Esophagus squamous epithelium (tissue), 5 donors: ENCODE measurements at places on chromosomes 4 and X. TPM values are rescaled to one million over a fixed set of nuclear protein-coding genes. Genes with fewer than 3 reads are reported as not detected.

Gene NALF2
- total RNA-seq = 0.19 TPM

GRCh38 chr4:28488021-28488420, 1627.4 kb downstream of the STIM2 start:
- DNase-seq = no peak

DNA sequence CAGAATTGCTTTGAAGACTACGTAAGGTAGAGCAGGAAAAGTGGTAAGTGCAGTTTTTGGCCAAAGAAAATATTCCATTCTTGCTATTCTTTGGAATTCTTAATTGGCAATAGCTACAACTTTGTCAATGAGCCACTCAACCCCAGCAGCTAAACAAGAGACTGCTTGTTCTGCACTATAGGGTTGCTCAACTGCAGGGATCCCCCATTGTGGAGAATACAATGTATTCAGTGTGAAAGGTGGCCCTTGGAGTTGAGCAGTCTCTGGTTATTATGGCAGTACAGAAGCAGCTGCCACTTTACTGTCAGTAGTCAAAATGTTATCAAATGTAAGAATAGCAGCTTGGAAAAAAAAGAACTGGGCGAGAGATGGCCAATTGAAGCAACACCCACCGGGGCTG, 808.7 kb downstream of the CENPC start:
- DNase-seq = no peak

Gene ADGRG4
- not detected for total RNA-seq

DNA sequence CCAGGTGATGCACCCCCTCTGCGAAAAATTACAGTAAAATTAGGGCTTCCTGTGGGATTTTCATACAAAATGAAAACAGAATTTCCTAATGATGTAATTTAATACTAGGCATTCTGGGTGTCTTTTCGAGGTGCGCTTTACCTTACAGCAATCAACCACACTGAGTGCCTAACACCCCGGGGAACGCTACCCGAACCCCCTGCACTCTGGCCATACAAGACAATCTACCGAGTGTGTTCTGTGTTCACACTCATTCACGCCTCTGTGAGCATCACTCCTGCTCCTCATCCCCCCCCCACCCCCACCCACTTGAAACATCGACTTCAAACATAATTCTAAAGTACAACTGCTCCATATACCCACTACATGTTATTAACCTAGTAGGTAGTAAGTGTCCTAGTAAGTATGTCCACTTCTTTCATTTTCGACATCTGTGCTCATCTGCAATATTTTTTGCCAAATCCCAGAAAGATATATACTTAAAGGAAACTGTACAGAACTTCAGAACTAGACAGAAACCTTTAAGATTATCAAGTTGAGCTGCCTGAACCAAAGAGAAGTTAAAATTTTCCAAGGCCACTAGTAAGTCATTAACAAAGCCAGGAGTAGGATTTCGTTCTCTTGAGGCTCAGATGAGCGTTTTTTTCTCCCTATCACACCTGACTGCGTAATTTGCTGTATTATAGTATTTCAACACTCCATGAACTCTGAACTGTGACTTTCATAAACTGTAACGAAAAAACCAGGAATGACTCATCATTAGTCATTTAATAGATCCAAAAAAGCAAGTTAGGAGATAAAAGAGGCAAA, 80.0 kb downstream of the FAT1 start:
- no peak for DNase-seq

Gene CPE
- total RNA-seq = 31.9 TPM

- DNase-seq = no peak
These were observed 5.6 kb downstream of the NYX start for GRCh38 chrX:41452565-41453356.

- no peak for DNase-seq
These were observed 317.2 kb downstream of the TENM3 start for GRCh38 chr4:182560358-182560757.

GRCh38 chr4:76499461-76499860, 64.4 kb downstream of the SHROOM3 start:
- DNase-seq = no peak

Gene MAGEA4
- total RNA-seq = not detected

Gene FDCSP
- not detected for total RNA-seq

Gene PRAF2
- 8.3 TPM for total RNA-seq

DNA sequence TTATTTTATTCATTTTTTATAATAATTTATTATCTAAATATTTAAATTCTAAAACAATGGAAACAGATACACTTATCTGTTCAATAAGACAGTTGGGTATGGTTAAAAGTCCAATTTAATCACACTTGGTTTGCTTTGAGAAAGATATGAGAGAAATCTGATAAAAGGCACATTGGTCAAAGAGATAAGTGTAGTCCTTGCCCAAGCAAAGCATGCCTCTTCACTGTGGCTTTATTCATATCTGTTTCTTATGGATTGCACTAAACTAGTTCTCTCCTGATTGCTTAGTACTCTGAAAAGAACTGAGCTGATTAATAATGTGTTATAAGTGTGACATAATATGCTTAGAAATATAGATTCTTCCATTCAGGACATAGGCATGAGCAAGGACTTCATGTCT, 39.8 kb downstream of the CXCL1 start:
- no peak for DNase-seq

Gene TLR6
- 2.1 TPM for total RNA-seq

- DNase-seq = no peak
These were observed 670.1 kb upstream of the LCORL start for GRCh38 chr4:18691431-18692200.

- DNase-seq = no peak
These were observed 109.3 kb upstream of the BMP2K start for GRCh38 chr4:78666830-78667258.

DNA sequence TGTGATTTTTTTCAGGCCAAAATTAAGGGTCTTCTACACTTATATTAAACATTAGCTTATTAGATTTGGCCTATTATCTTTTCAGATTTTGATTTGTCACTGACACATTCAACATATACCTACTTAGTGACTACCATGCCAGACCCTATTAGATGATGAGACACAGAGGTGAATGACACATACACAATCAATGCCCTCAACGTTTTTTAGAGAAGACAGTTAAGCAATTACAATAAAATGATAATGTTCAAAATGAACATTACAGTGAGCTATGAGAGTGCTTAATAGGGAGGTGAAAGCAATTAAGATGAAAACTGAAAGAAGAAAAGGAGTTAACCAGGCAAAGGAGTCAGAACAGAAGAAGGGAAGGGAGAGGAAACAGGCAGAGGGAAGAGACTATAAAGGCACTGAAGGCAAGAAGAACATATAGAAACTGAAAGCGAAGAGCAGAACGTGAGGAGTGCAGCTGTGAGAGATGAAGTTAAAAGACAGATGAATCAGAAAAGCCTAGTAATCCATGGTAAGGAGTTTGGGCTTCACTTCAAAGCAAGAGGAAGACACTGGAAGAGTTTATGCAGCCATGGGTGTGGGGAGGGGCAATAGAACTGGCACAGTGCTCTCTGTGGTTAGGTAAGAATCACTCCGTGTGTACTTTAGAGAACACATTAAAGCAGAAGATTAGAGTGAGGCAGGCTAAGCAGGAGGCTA, 119.0 kb downstream of the REELD1 start:
- DNase-seq = no peak

Gene GLOD5
- total RNA-seq = not detected

DNA sequence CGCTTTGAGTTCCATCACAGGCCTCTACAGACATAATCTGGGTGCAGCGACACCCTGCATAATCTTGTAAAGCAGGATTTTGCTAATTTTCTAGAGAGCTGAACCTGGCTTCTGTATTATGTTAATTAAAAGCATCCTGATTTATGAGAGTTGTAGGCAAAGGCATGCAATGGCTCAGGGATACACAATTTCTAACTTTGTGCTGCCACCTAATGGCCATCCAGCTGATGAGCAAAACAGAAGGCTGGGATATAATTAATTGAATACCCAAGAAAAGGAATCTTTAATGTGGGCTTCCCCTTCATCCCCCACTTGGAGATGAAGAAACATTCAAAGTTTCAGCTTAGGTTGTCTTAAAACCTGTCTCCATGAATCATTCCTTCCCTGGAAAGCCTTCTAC, 78.1 kb downstream of the BMP15 start:
- DNase-seq = no peak

- no peak for DNase-seq
These were observed 10.0 kb upstream of the PSAPL1 start for GRCh38 chr4:7444731-7445130.

Gene RASL11B
- total RNA-seq = 0.95 TPM

DNA sequence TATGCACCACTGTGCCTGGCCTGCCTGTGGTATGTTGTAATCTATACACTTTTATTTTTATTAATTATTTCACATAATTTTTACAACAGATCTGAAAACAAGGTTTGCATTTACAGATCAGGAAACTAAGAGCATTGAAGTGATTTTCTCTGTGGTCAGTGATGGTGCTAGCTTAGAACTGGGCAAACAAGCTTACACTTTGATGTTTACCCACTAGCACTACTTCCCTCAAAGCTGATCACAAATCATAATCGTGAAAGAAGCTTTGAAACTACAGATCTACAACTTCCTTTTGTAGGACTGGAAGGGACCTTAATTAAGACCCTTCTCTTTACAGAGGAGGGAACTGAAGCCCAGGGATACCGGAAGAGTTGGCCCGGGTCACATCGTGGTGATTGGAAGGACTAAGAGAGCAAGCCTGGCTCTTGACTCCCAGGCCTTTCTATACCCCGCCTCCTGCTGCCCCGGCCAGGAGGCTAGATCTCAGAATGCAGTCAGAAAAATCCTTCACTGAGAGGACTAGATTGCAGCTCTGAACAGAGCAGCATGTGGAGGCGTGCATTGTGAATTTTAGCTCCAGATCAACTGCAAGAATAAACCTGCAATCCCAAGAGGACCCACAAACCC, 93.7 kb upstream of the ZNF827 start:
- no peak for DNase-seq

DNA sequence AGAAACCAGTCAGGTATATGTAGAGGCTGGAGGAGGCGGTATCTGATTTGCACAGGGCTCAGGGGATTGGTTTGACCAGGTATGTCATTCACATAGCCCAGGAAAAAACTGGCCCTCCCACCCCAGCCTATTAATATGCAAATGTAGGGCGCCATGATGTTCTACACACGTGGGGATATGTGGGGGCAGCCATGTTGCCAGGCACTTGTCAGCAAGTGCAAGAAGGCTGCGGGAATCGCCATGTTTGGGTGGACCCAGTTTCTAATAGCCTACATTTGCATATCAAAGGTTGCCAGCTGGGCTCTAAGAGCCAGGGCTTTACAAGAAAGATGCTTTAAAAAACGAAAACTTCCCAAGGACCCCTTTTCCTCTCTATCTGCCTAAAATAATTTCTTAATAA, 335.1 kb downstream of the SMARCA1 start:
- no peak for DNase-seq

Gene CNKSR2
- 0.57 TPM for total RNA-seq

DNA sequence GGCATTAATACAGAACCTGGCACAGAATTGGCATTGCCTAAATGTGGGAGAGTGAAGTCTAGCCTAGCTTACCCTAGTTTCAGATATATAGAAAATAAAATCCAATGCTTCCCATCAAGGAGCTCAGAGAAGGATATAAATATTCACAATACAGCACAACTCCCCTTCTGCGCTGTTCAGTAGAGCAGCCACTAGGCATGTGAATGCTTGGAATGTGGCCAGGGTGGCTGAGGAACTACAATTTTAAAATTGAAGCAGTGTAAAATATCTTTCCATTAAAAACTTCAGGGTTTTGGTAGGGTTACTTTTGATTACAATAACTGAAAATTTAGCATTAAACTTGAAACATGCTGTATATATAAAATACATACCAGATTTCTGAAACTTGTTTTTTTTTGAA, 19.5 kb downstream of the ZNF518B start:
- DNase-seq = no peak

GRCh38 chr4:121177246-121178137, 13.4 kb upstream of the TNIP3 start:
- DNase-seq = no peak

- DNase-seq = no peak
These were observed 40.0 kb upstream of the PDGFRA start for GRCh38 chr4:54189140-54189539.

- no peak for DNase-seq
These were observed 42.3 kb downstream of the STX18 start for GRCh38 chr4:4499438-4500123.

DNA sequence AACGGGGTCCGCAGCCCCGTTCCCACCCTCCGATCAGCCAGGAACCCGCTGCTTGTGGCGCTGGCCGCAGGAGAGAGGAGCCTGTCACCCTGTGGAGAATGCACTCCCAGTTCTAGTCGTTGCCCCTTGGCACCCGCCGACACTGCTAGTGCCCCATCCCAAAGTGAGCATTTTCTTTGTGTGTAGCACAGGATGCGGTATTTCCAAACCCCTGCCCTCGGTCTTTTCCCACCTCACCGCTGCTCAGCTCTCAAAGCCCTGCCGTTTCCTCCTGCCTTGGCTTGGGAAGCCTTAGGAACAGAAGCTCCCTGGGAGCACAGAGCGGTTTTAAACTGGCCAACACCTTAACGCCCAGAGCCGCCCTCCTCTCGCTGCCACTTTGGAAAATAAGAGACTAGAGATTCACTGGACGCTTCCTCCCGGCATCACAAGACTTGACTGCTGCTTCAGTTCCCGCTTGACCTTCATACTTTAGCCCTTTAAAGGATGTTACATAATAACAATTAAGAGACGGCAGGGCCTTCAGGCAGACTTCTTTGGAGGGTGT, 772 bp downstream of the CYP4V2 start:
- DNase-seq = no peak

DNA sequence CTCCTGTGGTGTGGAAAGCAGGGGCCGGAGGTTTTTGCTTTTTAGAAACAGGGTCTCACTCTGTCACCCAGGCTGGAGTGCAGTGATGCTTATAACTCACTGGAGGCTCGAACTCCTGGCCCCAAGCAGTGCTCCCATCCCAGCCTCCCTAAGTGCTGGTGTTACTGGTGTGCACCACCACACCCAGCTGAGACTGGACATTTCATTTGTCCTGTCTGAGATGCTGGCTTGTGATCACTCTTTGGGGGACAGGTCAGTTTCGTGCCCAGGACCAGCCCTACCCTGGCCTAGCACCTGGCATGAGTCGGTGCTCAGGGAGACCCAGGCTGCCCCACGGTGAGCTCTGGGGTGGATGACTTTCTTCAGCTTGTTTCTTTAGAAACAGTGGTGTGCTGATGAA, 11.3 kb downstream of the PSAPL1 start:
- DNase-seq = no peak

DNA sequence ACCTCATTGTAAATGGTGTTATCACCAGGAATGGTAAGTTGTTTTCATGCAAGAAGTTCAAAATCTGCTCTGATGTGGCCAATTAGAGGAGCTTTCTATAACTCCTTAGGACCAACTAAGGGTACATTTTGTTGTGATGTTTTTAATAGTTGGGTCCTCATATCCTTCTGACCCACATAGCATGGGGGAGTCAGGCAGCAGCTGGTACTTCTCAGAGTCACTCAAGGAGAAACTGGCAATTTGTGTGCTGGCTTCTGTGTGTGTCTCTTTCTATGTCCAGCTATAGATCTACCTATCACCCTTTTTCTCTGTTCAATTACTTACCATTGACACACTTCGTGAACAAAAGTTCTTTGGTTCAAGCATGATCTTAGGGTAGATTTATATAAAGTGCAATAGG, 194.3 kb upstream of the TENM3 start:
- no peak for DNase-seq

DNA sequence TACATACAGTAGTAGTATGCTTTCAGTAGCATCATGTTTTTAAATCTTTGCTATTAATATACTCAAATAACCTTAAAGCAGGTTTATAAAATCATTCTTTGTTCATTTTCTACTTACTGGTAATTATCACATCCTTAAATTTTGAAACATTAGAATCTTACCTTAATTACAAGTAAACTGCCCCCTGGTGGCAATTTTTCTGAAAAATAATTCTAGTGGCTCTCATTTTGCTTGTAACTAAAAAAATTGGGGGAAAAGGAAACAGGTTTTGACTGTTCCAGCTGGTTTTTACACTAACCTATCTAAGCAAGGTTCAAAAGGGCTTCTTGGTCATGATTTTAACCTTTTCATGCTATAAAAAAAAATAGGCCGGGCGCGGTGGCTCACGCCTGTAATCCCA, 18.5 kb upstream of the DCAF4L1 start:
- no peak for DNase-seq
